RCC 7860 (cell line): ENCODE measurements at places on chromosomes 1 and 21.

- DNase-seq = peak; percentile 65
Measured at GRCh38 chr1:18882486-18882885, 19.9 kb downstream of the ALDH4A1 start.

GRCh38 chr21:17613242-17613676 lies 558 bp upstream of the BTG3 start:
- DNase-seq = no peak

DNA sequence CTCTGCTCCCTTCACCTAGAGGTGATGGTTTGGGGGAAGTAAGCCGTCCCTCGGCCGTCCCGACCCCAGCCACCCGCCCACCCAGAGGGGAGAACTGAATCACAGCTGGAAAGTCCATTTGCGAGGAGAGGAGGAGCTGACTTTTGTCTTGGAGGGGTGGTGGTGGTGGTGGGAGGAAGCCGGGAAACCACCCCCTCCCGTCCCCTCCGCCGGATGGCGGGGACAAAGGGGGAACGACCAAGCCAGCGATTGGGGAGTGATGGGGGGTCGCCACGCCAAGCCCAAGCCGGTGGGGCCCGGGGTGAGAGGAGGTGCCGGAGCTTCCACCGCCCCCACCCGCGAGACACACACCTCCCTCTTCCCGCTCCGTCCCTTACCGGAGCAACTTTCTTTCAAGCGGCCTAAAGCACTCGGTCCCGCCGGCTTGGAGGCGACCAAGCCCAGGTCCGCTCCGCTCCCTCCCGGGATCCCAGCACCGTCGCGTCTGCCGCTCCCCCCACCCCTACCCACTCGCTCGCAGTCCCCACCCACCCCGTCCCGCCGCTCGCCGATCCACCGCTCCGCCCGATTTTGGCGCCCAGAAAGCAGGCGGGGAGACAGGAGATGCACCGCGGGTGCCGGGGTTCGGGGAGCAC lies 540 bp downstream of the ARHGEF2 start:
- DNase-seq = no peak

DNA sequence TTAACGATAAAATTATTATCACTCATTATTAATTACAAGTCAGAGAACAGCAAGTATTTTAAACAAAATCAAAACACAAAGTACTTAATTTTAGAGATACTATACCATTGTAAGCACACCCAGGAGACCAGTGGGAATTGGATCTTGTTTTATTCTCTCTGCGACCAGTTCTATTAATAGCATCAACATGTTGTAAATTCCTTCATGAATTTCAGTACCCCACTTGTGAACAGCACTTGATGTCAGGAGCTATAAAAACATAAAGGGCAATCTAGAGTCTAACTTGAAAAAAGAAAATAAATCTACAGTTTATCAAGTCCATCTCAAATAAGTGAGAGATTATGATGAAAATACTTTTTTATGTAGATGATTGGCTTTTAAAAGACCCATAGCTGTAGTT lies 42.9 kb downstream of the USP24 start:
- no peak for DNase-seq

DNA sequence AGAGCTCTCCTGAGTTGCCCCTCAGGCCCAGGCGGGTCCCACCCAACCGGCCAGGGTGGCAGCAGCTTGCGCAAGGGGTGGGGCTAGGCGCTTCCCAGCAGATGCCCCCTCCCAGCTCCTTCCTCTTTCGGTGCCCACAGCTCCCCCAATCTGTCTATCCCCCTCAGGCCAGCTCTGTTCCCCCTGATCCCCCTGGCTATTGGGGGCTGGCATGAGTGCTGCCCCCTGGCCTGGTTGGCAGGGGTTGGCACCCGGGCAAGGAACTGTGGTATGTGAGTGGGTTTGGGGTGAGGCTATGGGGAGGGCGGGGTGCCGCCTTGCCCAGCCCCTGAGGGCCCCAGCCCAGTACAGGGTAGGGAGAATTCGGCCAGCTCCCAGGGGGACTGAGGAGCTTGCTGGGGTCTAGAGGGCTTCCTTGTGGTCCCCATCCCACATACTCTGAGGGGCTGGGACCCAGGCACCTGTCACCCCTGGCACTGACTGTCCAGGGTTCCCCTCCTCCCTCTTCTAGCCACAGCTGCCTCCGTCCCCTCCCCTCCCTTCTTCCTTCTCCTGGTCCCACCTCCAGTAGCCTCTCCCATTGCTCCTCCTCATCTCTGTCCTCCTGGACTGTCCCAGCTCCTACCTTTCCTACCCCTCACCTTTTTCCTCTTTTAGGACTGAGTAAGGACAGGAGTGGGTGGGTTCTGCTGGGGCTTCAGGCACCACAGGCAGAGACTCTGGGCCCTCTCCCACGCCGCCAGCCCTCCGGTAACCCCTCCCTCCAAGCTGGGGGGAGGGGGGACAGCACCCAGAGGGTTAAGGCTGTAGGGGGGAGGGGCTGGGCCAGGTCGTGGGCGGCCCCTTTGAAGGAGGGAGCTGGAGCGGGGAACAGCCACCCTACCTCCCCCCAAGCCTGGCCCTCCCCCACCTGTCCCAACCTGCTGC lies 5.7 kb downstream of the ZBTB7B start:
- no peak for DNase-seq

DNA sequence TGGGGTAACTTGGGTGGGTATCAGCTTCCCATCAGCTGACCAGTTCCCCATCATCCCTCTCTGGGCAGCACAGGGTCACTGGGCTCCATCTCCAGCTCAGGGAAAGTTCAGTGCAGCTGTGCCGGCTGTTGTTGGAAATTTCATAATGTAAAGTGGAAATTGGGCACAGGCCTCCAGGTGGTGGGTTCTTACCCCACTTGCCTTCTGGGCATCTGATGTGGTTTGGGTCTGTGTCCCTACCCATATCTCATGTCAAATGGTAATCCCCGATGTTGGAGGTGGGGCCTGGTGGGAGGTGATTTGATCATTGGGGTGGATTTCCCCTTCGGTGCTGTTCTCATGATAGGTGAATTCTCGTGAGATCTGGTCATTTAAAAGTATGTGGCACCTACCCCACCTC lies 59.7 kb upstream of the PSEN2 start:
- no peak for DNase-seq
